ENCODE measurements at places on chromosomes 7 and 10.

GRCh38 chr7:35802649-35803048 lies 1.8 kb downstream of the SEPTIN7 start:
- DNase-seq: no peak

DNA sequence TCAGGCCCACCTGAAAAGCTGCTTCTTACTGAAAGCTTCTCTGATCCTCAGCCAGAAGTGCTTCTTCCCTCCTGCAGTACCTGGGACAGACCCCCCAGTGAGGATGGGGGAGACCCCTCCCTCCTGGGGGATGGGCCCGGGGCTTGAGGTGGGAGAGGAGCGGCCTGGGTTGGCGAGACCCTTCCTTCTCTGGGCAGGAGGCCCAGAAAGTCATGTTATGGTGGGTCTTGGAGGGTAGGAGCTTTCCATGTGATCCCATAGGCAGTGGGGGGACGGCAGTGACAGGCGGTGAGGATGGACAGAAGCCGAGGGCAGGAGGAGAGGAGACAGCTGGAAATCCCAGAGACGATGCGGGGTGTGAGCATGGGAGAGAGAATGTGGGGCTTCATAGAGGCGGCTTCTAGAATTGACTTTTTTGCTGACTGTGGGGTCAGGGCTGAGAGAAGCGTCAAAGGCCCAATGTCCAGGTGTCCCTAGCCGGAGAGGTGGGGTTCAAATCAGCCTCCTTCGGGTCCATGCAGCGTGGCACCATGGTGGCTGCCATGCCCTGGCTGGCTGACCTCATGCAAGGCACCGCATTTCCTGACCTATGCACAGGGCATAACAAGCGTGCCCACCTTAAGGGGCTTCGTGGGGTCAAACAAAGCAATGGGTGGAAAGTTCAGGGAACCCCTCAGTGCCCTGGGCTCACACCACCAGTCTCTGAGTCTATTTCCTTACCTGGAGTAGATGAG lies 154.0 kb downstream of the UBE2H start:
- no peak for DNase-seq

DNA sequence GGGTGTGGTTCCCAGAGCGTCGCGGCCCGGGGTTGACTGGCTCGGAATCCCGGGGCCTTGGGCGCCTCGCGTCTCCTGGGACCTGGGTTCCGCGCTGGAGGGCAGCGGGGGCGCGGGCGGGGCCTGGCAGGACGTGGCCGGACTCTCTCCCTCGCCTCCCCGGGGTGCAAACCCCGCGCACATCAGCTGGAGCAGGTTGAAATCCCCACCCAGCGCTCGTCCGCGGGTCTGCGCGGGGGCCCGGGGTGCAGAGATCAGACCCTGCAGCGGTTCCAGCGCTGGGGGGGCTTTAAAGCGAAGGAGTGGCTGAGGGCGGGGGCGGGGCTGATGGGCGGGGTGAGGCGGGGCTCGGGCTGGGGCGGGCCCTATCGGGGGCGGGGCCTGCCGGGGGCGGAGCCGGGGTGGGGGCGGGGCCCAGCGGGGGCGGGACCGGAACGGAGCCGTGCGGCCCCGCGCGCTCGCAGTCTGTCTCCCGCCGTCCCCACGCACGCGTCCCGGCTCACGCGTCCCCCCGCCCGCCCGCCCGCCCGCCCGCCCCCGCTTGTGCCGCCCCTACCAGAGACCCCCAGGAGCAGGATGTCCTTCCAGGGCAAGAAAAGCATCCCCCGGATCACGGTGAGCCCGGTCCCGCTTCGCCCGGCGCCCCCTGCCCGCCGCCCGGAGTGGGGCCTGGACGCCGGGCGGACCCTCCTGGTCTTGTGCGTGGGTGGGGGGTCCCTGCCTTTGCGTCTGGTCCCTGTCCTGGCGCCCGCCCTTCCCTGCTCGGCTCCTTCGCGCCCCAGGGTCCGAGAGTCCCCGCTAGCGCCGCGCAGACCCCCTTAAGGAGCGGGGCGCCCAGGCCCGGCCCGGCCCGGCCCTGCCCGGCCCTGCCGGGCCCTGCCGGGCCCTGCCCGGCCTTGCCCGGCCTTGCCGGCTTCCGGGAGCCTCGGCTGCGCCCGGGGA lies at the start of gene DPYSL4:
Gene DPYSL4, plus strand, starts transcription at position 461 of the 942 bp plus-strand sequence. Its CDS starts 116 bp downstream, at position 577.
- no peak for DNase-seq

GRCh38 chr10:109919220-109919619 lies 4.1 kb downstream of the XPNPEP1 start:
- DNase-seq: no peak

DNA sequence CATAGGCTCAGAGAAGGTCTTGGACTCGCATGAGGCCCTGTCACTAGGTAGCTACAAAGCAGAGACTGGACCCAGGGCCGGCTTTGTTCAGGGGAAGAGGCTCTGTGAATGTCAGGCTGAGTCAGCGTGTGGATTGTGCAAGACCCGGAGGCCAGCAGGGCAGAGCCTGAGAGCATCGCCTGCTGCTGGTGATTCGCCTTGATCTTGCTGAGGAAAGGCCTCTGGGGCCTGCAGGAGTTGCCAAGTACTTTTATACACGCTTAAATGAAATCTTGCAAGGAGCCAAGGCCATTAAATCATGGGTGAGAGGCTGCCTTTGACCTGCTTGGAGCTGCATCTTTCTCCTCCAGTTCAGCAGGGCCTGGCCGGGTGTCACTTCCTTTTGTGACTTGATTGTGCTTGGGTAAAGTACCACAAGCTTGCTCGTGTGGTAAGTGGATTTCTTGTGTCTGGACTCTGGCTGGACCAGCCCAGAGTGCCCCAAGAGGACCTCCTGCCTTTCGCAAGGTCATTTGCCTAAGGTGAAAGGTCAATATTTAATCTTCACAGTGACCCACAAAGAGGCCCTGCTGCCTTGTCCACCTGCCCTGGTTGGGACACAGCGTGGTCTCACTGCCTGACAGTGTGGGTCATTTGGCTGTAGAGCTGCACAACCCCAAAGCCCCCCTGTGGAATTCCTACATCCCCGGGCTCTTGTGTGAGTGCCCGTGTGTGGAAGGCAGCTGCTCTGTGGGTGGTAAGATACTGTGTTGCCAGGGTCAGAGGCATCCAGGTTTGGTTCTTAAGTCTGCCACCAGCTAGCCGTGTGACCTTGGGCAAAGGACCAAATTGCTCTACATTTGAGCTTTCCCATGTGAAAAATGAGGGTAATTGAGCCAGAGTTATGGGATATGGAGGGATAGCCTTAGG lies 38.6 kb upstream of the SH2D4B start:
- DNase-seq: no peak

DNA sequence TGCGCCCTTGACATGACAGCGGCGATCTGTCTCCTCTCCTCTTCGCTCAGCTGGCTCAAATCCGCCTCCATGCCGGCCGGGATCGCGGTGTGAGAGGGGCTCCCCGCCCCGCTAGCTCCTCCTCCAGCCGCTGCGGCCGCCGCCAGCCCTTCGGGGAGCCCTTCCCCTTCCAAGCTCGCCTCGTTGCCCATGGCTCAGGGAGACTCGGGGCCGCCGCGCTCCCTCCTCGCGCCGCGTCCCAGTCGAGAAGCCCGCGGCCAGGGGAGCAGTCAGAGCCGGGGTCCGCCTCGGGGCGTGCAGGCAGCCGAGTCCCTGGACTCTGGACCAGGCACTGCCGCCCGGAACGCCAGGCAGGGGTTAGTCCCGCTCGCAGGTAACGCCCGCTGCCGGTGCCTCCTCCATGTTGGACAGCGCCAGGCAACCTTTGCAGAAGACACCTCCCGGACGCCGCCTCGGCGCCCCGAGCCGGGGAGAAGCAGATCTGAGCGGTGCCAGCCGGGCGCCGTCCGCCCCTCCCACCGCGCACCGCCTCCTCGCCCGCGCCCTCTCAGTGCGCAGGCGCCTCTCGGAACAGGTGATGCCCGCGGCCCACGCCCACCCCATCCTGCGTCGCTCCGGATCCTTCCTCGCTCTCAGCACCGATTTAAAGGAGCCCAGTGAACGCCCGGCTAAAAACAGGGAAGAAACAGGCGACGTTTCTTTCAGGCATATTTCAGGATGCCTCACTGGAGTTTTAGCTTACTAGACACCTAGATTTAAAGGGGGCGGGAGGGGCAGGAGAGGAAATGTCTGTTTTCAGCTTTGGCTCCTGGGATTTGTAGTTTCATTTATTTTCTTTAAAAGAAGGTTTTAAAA lies at the start of gene PCLO:
Gene PCLO, minus strand, starts transcription at position 483 of the 855 bp plus-strand sequence. Its CDS starts 292 bp downstream, at position 191.
- peak; percentile 94 for DNase-seq

DNA sequence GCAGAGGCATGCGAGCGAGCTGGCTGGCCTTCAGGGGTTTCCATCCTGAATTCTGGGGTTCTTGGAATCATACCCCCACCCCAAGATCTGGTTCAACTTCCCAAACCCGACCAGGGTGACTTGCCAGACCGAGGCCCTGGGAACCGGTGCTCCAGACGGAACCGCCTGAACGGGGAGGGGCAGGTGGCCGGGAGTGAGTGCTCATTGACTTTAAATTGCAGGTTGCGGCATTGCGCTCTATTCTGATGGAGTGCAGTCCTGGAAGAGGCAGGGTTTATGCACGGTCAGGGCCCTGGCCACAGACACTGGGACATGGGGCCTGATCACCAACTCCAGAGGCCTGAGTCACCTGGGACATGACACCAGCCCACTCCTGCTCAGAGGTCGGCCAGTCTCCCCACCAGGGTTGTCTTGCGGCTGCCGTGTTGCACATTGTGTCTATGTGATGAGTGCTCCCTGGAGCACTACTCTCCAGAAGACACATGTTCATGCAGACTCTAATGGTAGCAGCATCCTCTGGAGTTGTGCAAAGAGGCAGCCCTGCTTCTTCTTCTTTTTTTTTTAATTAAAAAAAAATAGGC lies 5.8 kb upstream of the DDIT4 start:
- no peak for DNase-seq

GRCh38 chr7:88147949-88148348 lies 71.9 kb downstream of the SRI start:
- no peak for DNase-seq

- DNase-seq: no peak
Measured at GRCh38 chr10:102511583-102512274, 8.0 kb downstream of the SUFU start.

DNA sequence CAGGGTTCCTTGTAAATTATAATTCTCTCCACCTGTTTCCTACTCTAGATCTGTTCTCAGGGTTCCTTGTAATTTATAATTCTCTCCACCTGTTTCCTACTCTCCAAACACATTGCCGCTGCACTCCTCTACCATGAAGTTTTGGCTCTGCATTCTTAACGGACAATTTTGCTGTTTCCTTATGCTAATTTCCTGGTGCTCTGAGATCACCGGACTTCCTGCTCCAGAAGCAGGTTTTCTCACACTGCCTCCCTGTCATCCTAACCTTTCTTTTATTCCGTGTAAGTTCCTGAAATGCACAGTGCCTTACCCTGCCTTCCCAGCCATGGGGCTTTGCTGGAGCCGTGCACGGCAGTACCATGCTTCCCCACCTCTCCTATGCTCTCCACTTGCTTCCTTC lies 256.8 kb downstream of the PLXNA4 start:
- DNase-seq: no peak

- DNase-seq: no peak
Measured at GRCh38 chr7:69431626-69432025, 166.6 kb upstream of the AUTS2 start.

GRCh38 chr10:131211146-131211545 lies 100.4 kb downstream of the TCERG1L start:
- no peak for DNase-seq

DNA sequence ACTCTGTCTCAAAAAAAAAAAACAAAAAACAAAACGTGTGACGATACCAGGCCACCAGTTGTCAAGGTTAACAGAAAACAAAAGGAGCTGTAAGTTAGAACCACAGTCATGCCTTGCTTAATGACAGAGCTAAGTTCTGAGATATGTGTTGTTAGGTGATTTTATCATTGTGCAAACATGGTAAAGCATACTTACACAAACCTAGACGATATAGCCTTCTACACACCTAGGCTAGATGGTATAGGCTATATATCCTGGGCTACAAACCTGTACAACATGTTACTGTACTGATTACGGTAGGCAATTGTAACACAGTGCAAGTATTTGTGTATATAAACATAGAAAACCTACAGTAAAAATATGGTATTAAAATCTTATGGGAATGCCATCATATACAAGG lies 564.2 kb downstream of the HTR7 start:
- DNase-seq: no peak

- no peak for DNase-seq
Measured at GRCh38 chr7:5234852-5235831, 45.1 kb downstream of the WIPI2 start.

DNA sequence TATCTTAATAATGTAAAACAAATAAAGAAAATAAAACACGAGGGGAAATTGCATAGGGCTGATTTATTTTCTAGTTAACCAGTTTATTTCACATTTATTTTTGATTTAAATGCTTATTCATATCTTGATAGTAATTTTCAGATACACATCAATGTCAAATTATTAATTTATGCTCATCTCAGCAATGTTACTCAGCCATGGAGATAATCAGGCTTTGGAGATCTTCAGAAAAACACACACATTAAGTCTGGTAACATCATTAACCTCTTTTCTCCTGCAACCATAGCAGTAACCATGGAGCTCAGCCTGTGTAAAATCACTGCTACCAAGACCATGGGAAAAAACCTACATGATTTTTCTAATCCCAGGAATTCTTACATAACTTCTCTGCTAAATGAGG lies 31.9 kb upstream of the TBX20 start:
- no peak for DNase-seq

- no peak for DNase-seq
Measured at GRCh38 chr7:157021071-157021870, 10.8 kb upstream of the MNX1 start.

DNA sequence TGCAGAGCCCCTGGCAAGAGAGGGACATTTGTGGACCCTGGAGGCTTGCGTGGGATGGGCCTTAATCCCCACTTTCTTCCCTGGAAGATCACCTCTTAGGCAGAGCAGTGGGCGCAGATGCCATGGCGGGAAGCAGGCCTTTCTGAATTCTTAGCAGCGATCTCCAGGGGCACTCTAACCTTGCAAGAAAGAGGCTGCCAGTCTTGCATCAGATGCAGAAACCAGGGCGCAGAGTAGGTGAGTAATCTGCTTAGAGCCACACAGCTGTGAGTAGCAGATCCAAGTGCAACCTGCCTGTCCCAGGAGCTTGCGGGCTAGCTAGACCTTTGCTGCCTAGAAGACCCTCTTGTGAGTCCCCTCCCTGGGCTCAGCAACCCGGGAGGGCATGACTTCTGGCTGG lies 40.0 kb downstream of the KCTD7 start:
- DNase-seq: no peak

DNA sequence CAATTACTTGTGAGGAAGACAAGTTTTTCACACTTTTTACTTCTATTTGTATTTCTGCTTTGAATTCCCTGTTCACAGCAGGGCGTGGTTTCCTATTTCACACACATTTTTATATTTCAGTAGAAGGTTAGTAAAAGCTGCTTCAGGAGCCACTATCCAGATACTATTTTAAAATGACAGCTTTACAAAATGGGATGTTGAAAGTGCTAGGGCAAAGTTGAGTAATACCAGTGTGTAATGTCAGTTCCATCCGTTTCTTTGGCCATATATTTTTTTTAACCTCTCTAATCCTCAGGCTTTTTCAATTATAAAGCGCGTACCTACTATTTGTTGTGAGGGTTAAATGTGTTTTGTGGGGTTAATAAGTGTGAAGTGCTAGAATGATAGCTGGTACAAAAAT lies 276.6 kb downstream of the GPR158 start:
- no peak for DNase-seq

DNA sequence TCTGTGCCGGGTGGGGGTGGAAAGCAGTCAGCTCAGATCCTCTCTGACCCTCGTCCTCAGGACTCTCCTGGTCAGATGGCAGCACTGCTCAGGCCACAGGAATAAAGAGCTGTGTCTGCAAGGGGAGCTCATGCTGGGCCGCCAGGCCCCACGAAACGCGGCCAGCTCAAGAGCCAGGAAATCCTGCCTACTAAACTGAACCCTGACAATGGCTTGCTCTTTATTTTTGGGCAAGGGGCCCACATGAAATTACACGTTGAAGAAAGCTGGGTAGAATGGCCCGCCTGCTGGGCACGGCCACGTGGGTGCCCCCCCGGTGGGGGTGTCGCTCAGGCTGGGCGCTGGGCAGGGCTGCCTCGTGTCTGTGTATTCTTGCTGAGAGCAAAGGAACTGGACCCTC lies 103.0 kb downstream of the ITIH5 start:
- DNase-seq: no peak

All from NCI-H1930 (cell line).